Hepatocyte (in vitro differentiated cells): ENCODE measurements at places on chromosomes 7 and 10.

DNA sequence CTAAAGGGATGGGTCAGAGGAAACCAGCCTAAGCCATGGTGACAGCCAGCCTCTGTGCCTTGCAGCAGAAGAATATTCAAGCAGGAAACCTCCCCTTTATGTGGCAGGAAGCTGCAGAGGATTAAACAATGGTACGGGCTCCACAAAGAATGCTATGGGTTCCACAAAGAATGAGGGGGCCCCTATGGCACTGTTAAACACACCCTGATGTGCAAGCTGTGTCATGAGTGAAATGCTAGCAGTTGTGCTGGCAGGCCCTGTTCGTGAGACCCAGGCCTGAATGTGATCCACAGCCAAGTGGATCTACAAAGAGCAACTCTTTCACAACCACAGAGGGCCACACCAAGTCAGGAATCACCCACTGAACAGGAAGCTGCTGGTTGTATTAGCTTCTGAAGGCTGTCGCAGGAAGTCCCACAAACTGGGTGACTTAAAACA is 68.9 kb downstream of the MYOF start:
- no peak for DNase-seq

- DNase-seq, result no peak
These were observed 408.4 kb downstream of the SUGCT start for GRCh38 chr7:40542982-40543741.

GRCh38 chr10:24847112-24848070 is 105.0 kb downstream of the PRTFDC1 start:
- DNase-seq, result no peak

GRCh38 chr10:16960551-16960950 is 143.3 kb upstream of the RSU1 start:
- DNase-seq, result no peak

GRCh38 chr10:46247808-46248569 is 38.8 kb upstream of the ANTXRL start:
- DNase-seq, result peak; percentile 38

- DNase-seq, result no peak
These were observed 72.7 kb downstream of the PTPRE start for GRCh38 chr10:127979566-127979965.

- peak; percentile 24 for DNase-seq
These were observed 233.5 kb upstream of the KIAA1217 start for GRCh38 chr10:23975431-23975830.

DNA sequence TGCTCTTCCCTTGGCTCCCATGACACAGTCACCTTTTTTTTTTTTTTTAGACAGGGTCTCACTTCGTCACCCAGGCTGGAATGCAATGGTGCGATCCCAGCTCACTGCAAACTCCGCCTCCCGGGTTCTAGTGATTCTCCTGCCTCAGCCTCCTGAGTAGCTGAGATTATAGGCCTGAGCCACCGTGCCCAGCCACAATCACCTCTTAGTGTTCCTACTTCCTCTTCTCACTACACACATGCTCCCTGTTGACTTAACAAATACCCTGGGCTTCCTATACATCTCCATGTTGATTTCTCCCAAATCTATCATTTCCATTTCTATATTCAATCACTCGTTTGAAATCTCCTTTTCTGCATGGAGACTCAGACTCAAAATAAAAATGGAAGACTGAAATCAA is 91.7 kb downstream of the CUBN start:
- DNase-seq, result no peak

DNA sequence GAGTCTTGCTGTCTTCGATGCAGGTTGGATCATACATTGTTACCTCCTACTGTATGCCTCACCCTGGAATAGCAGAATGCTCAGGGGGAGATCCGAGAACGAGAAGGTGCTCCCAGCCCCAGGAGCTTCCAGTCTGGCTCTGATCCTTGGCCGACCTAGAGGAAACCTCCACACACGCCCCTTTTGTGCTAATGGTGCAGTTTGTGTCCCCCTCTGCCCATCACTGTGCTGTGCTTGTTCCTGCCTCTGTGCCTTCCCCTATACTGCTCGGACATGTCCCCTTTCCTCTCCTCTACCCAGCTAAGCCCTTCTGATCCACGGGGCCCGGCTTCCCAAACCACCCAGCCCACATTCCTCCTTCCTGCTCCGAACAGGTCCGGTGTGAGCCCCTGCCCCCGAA is 32.5 kb downstream of the ZNF775 start:
- DNase-seq, result no peak

GRCh38 chr10:13890233-13891127 is 303.7 kb downstream of the PRPF18 start:
- peak; percentile 20 for DNase-seq

DNA sequence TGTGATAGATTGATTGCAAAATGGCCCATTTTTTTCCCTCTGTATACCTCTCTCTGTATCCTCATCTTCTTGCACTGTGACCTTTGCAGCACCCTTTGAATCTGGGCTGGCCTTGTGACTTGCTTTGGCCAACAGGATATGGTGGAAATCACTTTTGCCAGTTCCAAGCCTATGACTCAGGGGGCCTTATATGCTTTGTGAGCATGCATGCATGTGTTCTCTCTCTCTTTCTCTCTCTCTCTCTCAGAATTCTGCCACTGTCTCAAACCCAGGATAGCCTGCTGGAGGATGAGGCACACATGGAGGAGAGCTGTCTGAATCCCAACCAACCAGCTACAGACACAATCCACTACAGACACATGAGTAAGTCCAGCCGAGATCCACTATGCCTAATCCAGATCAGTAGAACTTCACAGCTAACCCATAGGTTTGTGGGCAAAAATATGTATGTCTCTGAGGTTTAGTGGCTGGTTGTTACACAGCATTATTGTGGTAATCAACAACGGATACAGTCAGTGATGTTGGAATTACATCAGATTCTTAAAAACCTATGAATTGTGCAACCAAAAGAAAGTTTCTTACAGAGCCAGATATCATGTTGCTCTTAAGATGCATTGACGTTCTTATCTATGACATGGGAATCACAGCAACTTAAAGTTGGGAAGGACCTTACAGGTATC is 41.8 kb upstream of the ABCB4 start:
- no peak for DNase-seq

DNA sequence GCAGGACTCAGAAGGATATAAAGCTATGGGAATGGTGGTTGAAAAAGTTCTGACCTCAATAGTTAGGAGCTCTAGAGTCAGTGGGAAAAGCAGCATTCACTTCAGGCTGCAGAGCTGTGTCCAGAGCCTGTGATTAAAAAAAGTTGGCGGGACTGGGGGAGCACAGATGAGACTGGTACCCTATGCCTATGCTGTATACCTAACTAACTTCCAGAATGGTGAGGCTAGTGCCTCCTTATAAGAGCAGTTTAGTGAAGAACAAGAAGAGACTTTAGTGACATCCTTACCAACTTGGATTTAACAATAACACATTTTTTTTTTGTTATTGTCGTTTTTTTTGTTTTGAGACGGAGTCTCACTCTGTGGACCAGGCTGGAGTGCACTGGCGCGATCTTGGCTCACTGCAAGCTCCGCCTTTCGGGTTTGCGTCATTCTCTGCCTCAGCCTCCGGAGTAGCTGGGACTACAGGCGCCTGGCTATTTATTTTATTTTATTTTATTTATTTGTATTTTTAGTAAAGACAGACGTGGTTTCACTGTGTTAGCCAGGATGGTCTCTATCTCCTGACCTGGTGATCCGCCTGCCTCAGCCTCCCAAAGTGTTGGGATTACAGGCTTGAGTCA is 6.6 kb upstream of the ZNF282 start:
- no peak for DNase-seq

GRCh38 chr10:27625452-27626211 is 120.0 kb downstream of the MKX start:
- DNase-seq, result no peak

GRCh38 chr10:71504168-71504567 is 107.4 kb downstream of the CDH23 start:
- DNase-seq, result no peak

DNA sequence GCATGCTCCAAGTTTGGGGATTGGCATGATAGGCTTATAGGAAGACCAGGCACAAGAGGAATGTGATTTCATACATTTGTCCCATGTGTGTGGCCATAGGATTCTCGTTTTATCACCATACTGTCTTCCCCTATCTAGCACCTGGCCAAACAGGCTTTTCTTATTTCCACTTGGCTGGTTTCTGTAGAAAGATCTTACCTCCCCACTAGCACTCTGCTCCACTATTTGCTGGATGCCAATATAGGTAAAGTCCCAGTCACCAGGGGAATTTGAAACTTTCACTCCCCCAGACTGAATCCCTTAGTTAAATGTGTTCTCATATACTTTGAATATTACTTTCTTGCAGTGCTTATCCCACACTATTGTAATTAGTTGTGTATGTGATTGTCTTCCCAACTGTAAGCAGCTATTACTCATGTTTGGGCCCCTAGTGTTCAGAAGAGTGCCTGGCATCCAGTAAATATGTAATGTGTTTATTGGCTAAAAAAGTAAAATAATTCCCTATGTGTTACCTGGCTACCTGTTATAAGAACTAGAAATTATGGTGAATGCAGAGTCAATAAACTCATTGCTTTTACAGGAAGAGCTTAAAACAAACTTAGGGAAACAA is 109.0 kb downstream of the LRMDA start:
- DNase-seq, result no peak

GRCh38 chr10:131946321-131946751 is 35.4 kb downstream of the BNIP3 start:
- no peak for DNase-seq

DNA sequence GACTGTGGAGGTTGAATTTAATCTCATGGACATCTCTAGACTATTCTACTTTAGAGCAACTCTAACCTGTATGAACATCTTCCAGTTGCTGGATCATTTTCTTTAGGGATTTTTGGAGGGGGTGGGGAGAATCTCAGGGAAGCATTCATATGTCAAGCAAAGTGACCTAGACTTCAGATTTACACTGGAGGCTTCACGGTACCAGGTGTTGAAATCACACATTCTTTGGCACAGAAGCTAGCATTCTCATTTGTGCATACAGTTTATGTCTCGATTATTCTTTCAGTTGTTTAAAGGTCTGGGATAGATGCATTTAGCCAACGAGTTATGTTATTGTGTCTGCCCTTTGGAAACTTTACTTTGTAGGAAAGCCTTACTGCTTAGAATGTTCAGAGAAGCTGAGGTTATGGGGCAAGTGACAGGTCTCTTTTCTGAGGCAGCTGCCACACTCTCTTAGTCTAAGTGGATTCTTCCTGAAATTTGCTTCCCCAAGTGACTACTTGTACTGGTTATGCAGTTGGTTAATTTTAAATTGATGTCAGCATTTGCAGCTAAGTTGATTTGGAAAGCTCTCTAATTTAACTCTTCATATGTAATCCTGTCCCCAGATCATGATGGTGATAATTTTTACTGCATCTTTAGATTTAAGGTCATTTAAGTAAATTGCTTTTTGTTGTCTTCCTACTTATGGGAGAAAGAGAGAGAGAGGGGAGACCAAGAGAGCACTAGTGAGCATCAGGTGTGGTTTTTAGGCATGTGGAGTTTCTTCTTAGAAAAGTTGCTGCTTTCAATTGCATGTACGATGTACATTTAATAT is 153.8 kb downstream of the PRKG1 start:
- no peak for DNase-seq

DNA sequence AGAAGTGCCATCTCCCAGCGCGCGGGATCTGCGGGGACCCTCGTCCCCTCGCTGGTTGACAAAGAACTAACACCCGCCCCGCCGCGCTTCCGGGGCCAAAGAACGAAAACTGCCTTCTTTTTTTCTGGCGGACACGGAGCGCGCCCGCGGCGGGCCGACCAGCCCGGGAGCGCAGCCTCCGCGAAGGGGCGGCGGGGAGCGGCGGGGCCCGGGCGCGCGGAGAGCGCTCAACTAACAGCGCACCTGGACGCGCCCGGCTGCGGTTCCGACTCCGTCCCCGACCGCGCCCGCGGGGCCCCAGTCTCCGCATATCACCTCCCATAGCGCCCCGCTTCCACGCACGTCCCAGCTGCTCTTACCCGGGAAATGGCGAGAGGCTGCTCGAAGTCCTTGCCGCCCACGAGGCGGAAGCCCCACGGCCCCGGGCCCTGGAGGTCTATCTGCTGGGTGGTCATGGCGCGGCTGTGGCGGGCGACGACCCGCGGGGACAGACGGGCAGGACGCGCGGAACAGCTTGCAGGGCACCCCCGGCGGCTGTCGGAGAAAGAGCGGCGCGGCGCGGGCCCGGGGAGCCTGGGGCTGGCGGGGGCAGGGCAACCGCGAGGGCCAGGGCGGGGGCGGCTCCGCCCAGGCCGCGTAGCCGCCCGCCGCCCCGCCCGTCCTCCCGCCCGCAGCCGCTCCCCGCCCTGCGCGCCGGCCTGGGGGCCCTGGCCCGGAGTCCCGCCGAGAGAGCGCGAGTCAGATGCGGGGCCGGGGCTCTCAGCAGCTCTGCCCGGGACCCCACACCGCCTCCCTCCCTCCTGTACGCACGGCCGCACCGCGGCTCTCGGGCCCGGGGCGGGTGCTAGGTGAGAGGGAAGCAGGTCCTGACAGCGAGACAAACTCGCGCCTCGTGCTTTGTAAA is at the start of gene PDLIM1:
PDLIM1 (minus strand) TSS at position 543 of the 904 bp plus-strand sequence; CDS start at position 455, 88 bp downstream.
- DNase-seq, result peak; percentile 93

DNA sequence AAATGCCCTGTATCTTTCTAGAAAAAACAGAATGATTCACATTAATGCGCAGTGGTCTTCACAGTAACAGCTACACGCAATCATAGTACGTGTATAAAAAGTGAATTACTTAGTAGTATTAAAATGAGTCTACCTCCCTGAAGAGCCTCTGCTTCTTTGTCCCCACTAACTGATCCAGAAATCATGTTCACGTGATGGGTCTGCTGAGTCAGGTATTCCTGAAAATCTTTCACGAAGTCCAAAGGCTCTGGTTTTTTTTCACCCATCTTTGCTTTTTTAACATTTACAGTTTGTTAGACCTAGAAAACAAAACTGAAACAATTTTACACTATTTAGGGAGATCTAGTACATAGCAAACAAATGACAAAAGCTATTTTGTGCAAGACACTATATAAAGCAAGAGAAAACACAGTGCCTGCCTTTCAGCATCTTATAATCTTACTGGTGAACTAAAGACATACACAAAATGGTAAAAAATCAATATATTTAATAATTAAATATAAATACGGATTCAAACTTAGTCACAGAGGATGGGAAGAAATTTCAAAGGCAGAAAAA is 10.2 kb downstream of the IKZF5 start:
- no peak for DNase-seq

- peak; percentile 41 for DNase-seq
These were observed 304.5 kb downstream of the WDR37 start for GRCh38 chr10:1360558-1361164.

- no peak for DNase-seq
These were observed 314.1 kb downstream of the THSD7A start for GRCh38 chr7:11517853-11518252.

DNA sequence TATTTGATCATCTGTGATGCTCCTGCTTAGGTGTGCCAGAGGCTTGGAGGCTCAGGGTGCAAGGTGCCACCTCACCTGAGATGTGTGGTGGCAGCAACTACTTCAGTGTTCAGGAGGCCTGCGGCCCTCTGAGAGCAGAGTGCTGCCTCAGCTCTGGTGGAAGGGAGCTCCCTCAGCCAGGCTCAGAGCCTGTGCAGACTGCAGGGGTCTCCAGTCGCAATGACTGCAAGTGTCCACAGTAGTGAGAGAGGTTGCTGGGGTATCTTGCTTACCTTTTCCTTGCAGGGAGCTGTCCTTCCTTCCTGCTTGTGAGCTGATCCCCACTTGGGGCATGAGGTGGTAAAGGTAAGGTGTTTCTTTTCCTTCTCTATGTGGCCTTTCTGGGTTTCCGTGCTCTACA is 131.0 kb upstream of the GAD2 start:
- no peak for DNase-seq
